T-helper 9 cell (primary cell): ENCODE measurements at places on chromosomes 4 and X.

DNA sequence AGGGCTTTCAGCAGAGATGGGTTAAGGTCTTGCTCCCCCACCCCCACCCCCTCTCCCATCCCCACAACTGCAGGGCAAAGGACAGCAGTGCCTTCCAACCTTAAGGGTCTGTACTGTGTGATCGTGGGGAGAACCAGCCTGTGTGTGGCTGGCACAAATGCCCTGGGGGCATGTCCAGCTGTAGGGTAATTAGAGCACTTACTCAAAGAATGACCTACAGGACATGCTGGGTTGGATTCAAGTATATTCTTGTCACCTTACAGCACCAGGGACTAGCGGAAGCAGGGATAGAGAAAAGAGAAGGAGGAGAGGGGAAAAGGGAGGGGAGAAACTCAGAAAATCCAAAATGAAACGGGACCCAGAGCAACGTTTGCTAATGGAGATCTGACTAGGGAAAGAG, 191.3 kb upstream of the GATB start:
- no peak for DNase-seq

GRCh38 chr4:165203541-165204461, 3.6 kb upstream of the KLHL2 start:
- no peak for DNase-seq

DNA sequence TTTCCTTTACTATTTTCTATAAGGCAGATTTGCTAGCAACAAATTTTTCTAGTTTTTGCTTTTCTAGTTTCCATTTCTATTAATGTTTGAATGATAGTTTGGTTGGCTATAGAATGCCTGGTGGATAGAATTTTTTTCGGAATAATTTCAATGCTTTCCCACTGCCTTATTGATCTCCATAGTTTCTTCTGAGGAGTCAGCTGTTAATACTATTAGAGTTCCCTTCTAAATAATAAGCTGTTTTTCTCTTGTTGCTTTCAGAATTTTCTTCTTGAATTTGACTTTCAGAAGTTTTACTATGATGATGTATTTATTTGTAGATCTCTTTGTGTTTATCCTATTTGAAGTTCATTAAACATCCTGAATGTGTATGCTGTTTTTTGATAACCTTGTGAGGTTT, 91.8 kb downstream of the VSIG4 start:
- no peak for DNase-seq

DNA sequence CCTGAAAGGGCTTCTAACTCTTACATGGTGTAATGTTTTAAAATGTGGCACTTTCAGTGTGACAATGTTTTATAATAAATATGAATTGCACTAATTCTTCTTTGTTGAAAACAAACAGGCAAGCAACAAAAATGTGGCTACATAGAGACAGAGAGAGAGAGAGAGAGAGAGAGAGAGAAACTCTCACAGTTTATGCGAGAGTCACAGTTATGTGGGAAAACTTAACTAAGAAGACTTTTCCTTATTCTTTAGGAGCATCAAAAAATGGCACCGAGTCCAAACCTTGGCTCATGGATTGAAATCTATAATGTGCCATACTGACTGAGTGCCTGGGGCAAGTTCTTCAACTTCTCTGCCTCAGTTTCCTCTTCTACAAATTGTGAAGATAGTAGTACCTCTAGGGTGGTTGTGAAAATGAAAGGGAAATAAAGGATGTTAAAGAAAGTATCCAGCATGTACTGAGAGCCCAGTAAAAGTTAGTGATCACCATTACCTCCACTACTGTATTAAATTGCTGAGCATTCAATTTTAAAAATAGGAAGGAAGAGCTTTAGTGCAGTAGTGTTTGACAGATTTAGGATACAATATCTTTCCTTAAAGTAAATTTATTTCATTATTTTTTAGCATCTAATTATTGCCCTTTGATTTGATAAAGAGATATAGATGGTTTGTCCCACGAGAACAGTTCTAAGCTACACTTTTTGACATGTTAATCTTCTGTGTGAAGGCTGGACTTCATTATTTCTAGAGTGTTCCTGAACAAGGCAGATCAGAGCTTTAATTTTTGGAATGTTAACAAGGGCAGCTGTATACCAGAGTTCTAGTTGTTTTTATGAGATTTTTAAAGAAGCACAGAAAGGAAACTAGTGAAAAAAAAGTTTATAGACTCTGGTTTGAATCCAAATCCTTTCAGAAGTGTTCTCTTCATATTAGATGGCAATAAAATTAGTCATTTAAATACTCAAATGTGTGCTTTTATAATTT, 187.5 kb upstream of the ANK2 start:
- DNase-seq, result no peak

GRCh38 chr4:79273915-79274314, 51.9 kb downstream of the NAA11 start:
- no peak for DNase-seq
